ENCODE measurements at places on chromosomes 7 and 10. TPM values are rescaled to one million over a fixed set of nuclear protein-coding genes. Genes with fewer than 3 reads are reported as not detected.

The TMEM130 gene
- 3.7 TPM for total RNA-seq

The CNPY1 gene
- not detected for total RNA-seq

The COL28A1 gene
- 5.4 TPM for total RNA-seq

The CCL26 gene
- total RNA-seq: not detected

The SHH gene
- 0.25 TPM for total RNA-seq

DNA sequence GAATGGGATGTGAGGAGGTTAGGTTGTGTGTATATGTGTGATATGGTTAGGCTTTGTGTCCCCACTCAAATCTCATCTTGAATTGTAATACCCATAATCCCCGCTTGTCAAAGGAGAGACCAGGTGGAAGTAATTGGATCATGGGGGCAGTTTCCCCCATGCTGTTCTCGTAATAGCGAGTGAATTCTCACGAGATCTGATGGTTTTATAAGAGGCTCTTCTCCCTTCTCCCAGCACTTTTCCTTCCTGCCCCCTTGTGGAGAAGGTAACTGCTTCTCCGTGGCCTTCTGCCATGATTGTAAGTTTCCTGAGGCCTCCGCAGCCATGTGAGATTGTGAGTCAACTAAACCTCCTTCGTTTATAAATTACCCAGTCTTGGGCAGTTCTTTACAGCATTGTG is 47.3 kb downstream of the NPVF start:
- no peak for DNase-seq

- no peak for DNase-seq
These were observed 54.9 kb upstream of the SP4 start for GRCh38 chr7:21373031-21373430.

GRCh38 chr10:93300288-93300917 is 181.7 kb downstream of the MYOF start:
- DNase-seq: no peak

- DNase-seq: no peak
These were observed 556.7 kb downstream of the TYW1 start for GRCh38 chr7:67553378-67553777.

GRCh38 chr7:35463751-35464150 is 209.9 kb upstream of the TBX20 start:
- no peak for DNase-seq

- no peak for DNase-seq
These were observed 577.5 kb downstream of the INHBA start for GRCh38 chr7:41125343-41125742.

DNA sequence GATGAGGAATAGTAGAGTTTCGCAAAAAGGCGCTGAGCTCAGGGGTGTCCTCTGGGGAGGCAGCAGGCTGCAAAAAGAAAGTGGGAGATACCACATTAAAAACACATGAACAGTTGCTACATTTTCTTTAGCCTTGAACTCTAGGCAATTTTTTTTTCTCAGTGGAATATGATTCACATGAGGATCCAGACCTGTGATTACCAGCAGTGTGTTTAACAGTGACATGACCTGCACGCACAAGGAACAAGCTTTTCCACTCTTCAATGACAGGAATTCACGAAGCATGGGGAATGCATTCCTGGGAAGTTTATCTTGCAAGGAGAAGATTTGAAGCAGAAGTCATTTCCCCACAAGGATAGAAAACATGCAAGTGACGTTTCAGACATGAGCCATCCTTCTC is 161.6 kb downstream of the ITGA8 start:
- DNase-seq: no peak
